ENCODE measurements at places on chromosomes 1 and 21.

GRCh38 chr1:2074944-2075740 lies 24.9 kb downstream of the PRKCZ start:
- H3K27me3 ChIP-seq = peaks cover 13% of the 10 kb centered on the region
- H3K4me1 ChIP-seq = no peaks in the 10 kb centered on the region
- H3K27ac ChIP-seq = no peak overlapping the region
- DNase-seq = no peak
- peaks cover 28% of the 10 kb centered on the region for H3K36me3 ChIP-seq

DNA sequence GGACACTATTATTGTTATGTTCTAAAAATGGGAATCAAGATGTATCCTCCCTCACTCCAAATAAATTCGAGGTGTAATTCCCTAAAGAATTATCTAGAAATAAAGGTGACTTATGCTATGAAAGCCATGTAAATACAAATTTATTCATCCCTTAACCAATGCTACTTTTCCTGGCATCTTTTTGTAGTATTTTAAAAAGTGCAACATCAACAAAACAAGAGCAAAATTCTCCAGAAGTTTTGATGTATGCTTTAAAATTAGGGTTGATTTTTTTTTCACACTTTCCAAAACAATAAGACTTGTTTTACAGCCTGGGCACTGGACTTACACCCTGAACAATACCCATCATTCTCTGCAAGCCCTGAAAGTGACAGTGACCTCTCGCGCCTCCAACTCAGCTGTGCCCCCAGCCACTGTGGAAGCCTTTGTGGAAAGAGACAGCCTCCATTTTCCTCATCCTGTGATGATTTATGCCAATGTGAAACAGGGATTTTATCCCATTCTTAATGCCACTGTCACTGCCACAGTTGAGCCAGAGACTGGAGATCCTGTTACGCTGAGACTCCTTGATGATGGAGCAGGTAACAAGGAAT lies 21.4 kb upstream of the CLCA1 start:
- peaks cover 8% of the 10 kb centered on the region for H3K4me1 ChIP-seq
- no peaks in the 10 kb centered on the region for H3K27me3 ChIP-seq
- no peak overlapping the region for H3K27ac ChIP-seq
- no peaks in the 10 kb centered on the region for H3K36me3 ChIP-seq
- H3K4me3 ChIP-seq = no peak overlapping the region

- no peak overlapping the region for H3K27ac ChIP-seq
- DNase-seq = no peak
- H3K27me3 ChIP-seq = no peaks in the 10 kb centered on the region
- H3K4me1 ChIP-seq = peaks cover 5% of the 10 kb centered on the region
- peak overlapping the region; percentile 2 for H3K4me3 ChIP-seq
Measured at GRCh38 chr1:201795066-201795465, 33.9 kb upstream of the IPO9 start.

- peak; percentile 28 for DNase-seq
- H3K27me3 ChIP-seq = peaks cover 11% of the 10 kb centered on the region
- peaks cover 9% of the 10 kb centered on the region for H3K36me3 ChIP-seq
- H3K4me3 ChIP-seq = peak overlapping the region; percentile 100
- H3K27ac ChIP-seq = peak overlapping the region; percentile 90
Measured at GRCh38 chr1:93448983-93449804, 1.3 kb downstream of the FNBP1L start.

DNA sequence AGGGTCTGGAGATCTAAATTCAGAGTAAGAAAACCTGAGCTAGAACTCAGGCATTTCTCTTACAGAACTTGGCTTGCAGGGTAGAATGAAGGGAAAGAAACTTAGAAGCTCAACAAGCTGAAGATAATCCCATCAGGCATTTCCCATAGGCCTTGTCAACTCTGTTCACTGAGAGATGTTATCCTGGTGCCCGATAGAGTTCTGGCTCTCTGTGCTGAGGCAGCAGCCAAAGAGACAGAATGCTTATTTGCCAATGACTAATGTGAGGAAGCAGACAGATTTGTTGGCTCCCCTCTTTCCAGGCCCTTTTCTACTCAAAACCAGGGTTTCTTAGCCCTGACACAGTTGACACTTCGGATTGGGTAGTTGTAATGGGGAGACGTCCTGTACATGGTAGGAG lies 22.3 kb upstream of the TRIM45 start:
- no peak for DNase-seq
- H3K27me3 ChIP-seq = no peaks in the 10 kb centered on the region
- H3K4me3 ChIP-seq = no peak overlapping the region
- H3K36me3 ChIP-seq = no peaks in the 10 kb centered on the region
- H3K27ac ChIP-seq = no peak overlapping the region
- no peaks in the 10 kb centered on the region for H3K4me1 ChIP-seq

DNA sequence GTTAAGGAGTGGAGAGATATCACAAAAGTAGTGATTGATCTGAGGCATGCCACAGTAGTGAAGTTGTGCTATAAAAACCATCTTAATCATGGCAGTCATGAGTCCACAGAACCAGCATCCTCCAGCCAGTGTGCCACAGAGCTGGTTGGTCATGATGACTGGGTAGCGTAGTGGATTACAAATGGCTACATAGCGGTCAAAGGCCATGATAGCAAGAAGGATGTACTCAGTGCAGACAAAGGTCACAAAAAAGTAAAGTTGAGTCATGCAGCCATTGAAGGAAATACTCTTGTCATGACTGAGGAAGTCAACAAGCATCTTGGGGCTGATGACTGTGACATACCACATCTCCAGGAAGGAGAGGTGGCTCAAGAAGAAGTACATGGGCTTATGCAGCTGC lies 6.7 kb downstream of the OR6Y1 start:
- H3K36me3 ChIP-seq = no peaks in the 10 kb centered on the region
- H3K27me3 ChIP-seq = no peaks in the 10 kb centered on the region
- H3K4me3 ChIP-seq = no peak overlapping the region
- H3K4me1 ChIP-seq = peaks cover 3% of the 10 kb centered on the region

DNA sequence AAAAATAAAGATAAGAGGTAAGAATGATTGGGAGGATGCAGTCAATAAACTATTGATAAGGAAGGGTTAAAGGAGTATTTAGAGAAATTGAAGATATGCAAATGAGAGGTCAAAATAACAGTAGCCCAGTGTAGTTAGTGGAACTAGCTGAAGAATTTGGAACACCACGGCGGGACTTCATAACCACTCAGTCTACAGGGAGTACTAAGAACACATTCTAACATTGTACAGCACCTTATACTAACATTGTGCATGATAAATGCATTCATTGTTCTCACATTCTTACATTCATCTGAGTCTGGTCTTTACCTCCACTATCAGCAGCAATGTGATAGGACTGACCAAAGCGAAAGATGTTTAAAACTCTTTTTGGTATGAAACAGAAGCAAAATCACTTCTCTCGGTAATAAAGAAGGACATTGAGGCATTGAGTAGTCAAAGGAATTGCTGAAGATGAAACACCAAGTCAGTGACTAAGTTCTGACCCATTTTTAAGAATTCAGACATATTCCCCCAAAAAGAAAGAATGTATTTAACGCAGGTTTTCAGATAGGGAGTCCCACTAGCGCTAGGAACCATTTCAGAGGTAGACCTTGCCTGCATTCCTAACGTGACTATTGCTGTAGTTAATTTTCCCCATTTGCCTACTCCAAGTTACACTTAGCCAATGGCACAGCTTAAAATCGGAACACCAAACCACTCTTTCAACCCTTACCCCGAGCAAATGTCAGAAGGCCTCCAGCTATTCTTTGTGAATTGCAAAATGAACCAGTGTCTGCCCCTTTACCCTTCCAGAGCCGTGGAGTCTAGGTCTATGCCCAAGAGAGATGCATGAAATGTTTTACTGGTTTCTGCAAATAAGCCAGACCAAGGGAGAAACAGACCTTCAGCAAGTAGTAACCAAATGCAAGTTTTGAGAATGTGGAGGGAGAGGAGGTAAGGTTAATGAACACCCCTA lies 108.8 kb upstream of the IRF2BP2 start:
- peak overlapping the region; percentile 40 for H3K4me3 ChIP-seq
- no peak for DNase-seq
- H3K4me1 ChIP-seq = peaks cover 86% of the 10 kb centered on the region
- H3K27ac ChIP-seq = peak overlapping the region; percentile 99

DNA sequence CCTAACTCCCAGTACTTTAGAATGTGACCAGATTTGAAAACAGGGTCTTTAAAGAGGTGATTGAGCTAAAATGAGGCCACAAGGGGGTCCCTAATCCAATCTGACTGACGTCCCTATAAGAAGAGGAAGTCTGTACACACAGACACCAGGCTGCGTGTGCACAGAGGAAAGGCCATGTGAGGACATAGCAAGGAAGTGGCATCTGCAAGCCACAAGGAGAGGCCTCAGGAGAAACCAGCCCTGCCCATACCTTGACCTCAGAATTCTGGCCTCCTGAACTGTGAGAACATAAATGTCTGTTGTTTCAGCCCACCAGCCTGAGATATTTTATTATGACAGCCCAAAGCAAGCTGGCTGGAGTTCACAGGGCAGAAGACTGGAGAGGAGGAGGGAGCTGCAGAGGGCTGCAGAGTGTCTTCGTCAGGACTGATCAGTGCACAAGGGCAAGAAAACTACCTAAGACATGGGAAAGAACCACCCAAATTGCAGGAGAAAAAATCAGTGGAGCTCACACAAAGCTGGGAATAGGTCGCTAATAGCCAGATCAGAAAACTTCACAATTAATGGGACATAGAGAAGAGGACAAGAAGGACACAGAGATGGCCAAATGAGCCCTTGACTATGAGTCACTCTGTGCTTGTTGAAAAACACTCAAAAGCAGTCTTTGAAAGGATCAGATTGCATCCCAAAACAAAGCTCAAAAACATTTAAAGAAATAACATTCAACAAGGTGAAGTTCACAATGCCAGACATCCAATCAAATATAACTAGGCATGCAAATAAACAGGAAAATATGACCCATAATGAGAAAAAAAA lies 14.1 kb upstream of the WNT9A start:
- no peak overlapping the region for H3K4me3 ChIP-seq
- H3K27me3 ChIP-seq = peaks cover 4% of the 10 kb centered on the region
- H3K36me3 ChIP-seq = no peaks in the 10 kb centered on the region
- H3K27ac ChIP-seq = no peak overlapping the region

DNA sequence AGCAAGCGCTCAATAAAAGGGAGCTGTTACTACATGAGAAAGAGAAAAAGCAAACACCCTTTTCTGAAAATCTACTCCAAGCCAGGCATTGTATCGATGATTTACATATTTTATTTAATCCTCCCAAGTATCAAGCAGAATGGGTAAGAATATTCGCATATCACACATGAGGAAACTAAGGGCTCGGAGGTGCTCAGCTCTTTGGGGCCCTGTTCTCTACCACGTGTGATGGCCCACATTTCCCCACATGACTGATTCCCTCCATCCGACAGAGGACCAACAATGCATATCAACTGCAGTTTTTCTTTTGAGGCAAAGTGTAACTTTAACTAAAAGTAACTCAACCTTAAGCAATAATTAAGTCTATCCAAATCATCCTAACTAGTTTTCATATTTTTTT lies 8.2 kb downstream of the ERI3 start:
- no peaks in the 10 kb centered on the region for H3K36me3 ChIP-seq
- H3K4me3 ChIP-seq = no peak overlapping the region
- H3K27ac ChIP-seq = no peak overlapping the region
- H3K4me1 ChIP-seq = peaks cover 3% of the 10 kb centered on the region

DNA sequence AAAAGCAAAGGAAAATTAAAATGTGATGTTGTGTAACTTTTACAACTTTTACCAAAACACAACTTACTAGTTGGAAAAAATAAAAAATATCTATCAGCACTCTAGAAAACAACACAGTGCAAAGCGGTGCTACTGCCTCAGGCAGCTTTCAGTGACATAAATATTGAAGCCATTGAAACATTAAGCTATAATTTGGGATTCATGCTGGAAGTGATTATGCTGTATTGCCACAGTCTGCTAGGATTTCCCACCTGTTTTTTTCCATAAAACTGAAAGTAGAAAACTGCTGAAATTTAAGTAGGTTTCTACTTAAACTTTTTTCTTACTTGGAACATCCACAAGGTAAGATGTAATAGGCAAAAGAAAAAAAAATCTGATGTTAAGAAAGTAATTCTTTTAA lies 674.4 kb downstream of the KCNT2 start:
- no peak overlapping the region for H3K27ac ChIP-seq
- H3K36me3 ChIP-seq = no peaks in the 10 kb centered on the region
- H3K4me1 ChIP-seq = no peaks in the 10 kb centered on the region
- H3K4me3 ChIP-seq = no peak overlapping the region
- DNase-seq = no peak

GRCh38 chr1:41363591-41364320 lies 2.5 kb downstream of the FOXO6 start:
- peaks cover 9% of the 10 kb centered on the region for H3K4me1 ChIP-seq
- no peak overlapping the region for H3K27ac ChIP-seq
- no peaks in the 10 kb centered on the region for H3K36me3 ChIP-seq
- no peak for DNase-seq
- peaks cover 25% of the 10 kb centered on the region for H3K27me3 ChIP-seq
- no peak overlapping the region for H3K4me3 ChIP-seq

DNA sequence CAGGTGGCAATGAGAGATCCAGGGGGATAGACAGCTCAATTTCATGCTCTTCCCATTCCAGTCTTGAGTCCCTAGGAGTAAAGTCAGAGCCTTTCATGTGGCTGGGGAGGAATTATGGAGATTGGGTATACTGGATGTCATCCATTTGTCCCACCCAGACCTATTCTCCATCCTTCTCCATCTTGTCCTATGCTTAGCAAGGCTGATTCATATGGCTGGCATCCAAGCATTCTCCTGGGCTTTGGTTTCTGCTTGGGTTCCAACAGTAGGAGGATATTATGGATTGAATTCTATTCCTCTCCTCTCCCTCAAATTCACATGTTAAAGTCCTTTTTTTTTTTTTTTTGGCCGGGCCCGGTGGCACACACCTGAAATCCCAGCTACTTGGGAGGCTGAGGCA lies 3.8 kb upstream of the CDC20 start:
- H3K36me3 ChIP-seq = no peaks in the 10 kb centered on the region
- DNase-seq = no peak
- peaks cover 8% of the 10 kb centered on the region for H3K4me1 ChIP-seq
- peaks cover 10% of the 10 kb centered on the region for H3K27me3 ChIP-seq
- H3K4me3 ChIP-seq = no peak overlapping the region

DNA sequence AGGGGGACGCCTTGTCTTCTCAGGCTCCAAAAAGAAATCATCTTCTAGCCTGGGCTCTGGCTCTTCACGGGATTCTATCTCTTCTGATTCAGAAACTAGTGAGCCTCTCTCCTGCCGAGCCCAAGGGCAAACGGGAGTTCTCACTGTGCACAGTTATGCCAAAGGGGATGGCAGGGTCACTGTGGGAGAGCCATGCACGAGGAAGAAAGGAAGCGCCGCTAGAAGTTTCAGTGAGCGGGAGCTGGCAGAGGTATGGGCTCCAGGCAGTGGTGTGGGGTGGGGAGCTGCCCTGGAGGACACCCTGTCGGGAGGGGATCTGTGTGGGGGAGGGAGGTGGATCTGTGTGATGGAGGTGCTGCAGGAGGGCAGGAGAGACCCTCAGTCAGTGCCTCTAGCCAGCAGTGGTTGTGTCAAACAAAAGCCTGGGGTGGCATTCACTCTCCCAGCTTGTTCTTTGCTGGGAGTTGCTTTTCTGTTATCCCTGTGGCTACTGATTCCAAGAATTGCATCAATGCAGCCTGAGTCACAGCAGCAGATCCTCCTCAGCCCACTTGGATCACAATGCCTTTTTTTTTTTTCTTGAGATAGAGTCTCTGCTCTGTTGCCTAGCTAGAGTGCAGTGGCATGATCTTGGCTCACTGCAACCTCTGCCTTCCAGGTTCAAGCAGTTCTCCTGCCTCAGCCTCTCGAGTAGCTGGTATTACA lies 21.8 kb downstream of the KDM4A start:
- H3K4me3 ChIP-seq = peak overlapping the region; percentile 53
- H3K36me3 ChIP-seq = peaks cover 55% of the 10 kb centered on the region
- DNase-seq = no peak
- no peaks in the 10 kb centered on the region for H3K4me1 ChIP-seq
- H3K27me3 ChIP-seq = peaks cover 2% of the 10 kb centered on the region
- H3K27ac ChIP-seq = no peak overlapping the region

GRCh38 chr21:32909393-32909792 lies 116.3 kb upstream of the OLIG2 start:
- no peak overlapping the region for H3K4me3 ChIP-seq
- H3K27ac ChIP-seq = no peak overlapping the region
- H3K27me3 ChIP-seq = no peaks in the 10 kb centered on the region
- DNase-seq = no peak
- no peaks in the 10 kb centered on the region for H3K36me3 ChIP-seq
